Caki2 (cell line): ENCODE measurements at places on chromosomes 2 and 18.

DNA sequence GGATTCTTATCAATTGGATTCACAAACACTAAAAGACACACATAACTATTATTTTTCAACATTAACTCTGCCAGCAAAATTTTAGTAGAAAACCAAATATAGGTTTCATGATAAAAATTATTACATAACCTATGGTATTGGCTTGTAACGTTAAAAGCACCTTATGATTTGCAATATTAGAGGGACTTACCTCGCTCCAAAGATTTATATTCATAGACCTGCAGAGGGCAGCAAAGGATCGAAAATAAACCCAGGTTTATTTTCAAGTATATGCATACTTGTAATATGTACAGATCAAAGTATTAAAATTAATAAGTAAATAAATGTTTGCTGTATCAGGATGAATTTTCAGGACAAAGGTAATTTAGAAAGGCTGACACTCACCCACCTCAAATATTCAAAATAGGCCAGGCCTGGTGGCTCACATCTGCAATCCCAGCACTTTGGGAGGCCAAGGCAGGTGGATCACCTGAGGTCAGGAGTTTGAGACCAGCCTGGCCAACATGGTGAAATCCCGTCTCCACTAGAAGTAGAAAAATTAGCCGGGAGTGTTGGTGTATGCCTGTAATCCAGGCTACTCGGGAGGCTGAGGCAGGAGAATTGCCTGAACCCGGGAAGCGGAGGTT lies 45.3 kb downstream of the LRPPRC start:
- peak; percentile 34 for DNase-seq

DNA sequence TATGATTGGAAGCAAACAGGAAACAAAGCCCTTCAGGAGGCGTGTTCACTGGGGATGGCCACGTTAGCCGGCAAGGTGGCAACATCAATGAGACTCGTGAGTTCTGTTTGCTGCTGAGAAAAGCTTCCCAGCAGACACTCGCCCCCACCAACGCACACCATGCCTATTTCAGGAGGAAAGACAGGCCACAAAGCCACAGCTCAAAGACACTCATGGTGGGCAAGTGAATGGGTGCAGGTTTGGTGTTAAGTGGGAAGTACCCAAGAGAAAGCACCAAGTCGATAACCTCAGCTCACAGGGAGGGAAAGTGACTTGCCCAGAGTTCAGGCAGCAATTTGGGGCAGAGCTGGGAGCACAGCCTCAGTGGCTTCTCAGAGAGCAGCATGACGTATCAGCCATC lies 10.5 kb upstream of the MTERF4 start:
- DNase-seq: no peak

- DNase-seq: no peak
Measured at GRCh38 chr2:174022431-174022830, 57.3 kb upstream of the SP3 start.

DNA sequence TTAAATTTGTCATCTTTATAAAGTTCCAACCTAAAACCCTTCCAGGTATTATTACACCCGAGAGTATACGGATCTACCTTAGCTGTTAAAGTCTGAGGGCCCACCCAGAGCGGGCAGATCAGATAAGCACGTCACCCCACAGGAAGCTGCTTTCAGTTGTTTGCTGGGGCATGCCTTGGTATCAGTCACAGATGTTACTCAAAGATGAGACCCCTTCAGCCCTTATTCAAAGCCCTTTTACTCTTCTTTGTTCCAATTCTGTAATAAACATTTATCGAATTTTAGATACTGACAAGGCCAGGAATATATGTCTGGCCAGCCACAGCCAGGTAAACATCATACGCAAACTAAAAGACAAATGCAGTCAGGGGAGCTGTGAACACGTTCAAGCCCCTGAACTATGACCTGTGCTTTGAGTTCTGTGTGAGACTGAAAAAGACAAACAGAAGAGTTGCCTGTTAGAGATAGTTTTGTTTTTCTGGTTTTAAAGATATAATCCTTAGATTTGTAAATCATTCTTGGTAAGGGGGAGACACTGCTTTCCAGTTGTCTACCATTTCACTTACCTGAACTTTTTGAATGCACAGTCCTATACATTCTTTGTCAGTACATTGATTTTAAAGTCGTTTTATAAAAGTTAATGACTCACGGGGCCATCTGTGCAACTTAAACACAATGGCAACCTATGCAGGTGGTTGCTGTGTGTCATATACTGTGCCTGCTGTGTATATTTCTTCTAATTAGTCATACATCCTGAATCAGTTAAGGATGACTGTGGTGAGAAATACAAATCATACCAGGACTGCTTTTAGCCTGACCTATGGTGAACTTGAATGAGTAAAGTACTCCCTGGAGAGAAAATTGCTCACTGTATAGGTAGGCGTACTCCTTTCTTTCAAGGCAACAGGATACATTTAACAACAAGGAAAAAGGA lies 100.5 kb upstream of the ITPRID2 start:
- DNase-seq: peak; percentile 90

DNA sequence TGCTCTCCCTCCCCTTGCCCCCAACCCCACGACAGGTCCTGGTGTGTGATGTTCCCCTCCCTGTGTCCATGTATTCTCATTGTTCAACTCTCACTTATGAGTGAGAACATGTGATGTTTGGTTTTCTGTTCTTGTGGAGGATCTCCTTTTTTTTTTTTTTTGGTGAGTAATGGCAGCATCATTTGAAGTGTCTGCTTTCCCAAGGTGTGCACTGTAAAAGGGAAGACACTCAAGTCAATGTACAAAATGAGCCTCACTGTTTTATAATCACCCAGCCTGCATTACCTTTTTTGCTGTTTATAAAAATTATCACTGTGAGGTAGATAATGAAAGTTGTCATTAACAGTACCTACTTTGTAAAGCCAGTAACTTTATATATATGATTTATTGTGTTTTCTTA lies 56.9 kb downstream of the INSIG2 start:
- no peak for DNase-seq

DNA sequence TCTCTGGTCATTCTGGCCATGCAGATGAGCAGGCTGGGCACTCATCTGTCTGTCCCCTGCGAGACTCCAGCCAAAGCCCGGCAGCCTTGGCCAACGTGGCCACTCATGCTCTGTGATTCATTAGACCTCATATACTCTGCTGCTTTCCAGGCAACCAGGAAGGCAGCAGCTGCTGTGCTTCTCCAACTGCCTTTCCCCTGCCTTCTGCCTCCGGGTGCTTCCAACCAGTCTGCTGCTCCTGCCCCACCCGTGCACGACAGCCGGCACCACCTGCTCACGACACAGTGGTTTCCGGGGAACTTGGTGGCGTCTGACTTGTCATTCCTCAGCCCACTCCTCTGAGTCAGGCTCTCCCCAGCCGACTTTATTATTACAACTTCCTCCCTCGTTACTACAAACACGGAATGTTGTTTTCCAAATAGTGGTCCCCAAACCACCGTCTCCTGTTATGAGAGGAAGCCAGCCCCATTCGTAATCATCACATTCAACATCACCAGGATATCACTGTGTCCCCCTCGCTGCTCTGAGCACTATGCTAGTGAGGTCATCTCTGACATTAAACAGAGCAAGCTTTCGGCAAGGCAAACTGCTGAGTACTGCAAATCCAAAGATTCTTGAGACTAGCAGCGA lies 392.4 kb downstream of the ALK start:
- no peak for DNase-seq

DNA sequence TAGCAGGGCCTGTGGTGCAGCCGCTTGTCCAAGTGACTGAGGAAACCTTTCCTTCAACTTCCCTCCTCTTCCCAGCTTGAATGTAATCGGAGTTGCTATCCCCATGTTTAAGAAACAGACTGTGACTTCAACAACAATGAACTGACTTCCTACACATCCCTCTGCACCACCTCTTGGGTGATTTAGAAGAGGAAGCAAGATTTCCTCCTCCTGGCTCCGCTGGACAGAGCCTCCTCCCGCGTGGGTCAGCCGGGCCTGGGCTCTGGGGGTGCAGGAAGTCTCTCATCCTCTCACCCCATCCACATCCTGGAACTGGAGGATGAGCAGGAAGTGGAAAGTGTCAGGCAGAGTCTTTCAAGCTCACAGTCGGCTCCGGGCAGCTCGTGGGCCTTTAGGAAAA lies 84.3 kb downstream of the GATA6 start:
- DNase-seq: no peak

- DNase-seq: no peak
Measured at GRCh38 chr2:126973745-126974144, 75.1 kb downstream of the TEX51 start.

DNA sequence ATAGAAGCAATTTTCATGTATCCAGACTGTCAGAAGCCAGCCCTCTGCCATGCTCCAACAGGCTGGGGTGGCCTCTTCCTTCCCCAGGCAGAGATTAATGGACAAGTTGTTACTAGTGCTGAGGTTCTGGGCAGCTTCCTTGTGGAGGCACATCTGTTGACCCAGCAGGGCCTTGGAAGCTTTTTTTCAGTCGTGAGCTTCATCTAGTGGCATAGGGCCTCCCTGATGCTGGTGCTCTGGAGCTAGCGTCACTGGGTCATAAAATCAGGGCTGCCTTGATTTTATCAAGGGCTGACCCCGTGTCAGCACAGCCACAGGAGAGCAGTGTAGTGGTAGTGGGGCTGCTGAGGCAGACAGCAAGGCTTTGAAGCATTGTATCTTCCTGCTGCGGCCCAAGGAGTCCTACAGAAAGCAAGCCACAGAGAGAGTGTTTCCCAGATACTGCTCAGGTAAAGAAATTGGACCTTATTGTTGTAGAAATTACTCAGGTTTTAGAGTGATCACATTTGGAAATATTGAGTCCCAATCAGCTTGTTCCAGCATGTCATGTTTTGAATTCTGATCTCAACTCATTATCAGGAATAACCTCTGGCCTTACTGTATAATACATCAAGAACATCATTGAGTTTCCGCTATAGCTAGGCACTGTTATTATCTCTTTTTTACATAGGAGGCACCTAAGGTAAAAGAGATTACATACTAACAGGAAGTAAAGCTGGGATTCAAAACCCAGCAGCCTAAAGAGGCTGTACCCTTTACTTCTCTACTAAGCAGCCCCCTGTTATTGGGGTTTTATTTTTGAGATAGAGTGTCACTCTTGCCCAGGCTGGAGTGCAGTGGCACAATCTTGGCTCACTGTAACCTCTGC lies 92.3 kb upstream of the ALPP start:
- no peak for DNase-seq

- DNase-seq: peak; percentile 48
Measured at GRCh38 chr2:34012715-34013302, 413.7 kb upstream of the FAM98A start.

DNA sequence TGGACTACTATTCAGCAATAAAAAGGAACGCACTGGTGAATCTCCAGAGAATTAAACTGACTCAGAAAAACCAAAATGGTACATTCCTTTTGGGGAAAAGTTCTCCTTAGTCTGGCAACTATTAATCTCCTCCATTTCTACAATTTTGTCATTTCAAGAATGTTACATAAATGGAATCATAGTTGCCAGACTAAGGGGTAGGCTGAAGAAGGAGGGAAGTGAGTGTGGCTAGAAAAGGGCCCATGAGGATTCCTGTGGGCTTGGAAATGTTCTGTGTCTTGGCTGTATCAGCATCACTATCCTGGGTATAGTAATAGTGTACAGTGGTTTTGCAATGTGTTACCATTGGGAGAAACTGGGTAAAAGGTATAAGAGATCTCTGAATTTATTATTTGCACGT lies 72.4 kb downstream of the ZAP70 start:
- DNase-seq: no peak

DNA sequence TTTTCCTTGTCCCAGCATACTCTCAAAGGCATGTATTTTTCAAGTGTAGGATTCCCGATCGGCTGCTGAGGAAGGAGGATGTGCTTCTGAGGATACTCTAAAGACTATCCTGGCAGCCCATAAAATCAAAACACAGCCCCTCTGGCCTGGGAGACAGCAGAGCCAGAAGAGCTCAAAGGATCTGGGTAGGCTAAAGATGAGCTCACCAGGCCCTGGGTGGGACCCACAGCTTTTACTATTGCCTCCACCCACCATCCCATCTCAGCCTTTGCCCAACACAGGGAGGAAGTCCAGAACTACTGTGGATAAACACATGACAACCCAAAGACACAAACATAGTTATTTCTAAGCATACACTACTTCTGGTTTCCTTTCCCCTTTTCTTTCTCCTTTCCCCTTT lies 79.1 kb upstream of the ZFP36L2 start:
- DNase-seq: no peak

GRCh38 chr2:149101818-149102217 lies 63.3 kb downstream of the LYPD6B start:
- no peak for DNase-seq

GRCh38 chr2:108787216-108787541 lies 608 bp downstream of the CCDC138 start:
- DNase-seq: no peak

DNA sequence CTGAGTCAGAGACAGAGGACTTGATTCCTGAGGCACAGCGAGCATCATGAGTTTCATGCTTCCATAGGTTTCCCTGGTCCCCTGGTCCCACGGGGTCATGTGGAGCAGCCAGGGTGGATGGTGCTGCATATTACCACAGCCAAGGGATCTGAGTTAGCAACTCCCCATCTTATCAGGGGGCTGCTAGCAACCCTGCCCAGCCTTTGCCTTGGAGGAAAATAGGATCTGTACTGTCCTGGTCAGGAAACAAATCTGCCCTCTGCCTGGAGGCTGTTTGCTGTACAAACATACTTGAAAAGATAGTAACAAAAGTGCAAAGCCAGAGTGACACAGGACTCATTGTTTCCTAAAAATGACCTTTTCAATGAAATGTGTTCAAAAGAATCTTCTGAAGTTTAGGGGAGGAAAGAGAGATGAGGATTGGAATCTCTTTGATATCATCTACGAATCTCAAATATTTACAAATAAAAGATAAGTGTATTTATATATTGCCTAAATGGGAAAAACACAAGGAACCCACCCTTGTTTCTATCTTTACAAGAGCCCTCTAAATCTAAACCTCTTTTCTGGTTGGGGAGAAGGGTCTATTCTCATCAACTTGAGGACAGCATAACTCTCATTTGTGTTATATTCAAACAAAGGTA lies 194.8 kb downstream of the CD226 start:
- DNase-seq: no peak

DNA sequence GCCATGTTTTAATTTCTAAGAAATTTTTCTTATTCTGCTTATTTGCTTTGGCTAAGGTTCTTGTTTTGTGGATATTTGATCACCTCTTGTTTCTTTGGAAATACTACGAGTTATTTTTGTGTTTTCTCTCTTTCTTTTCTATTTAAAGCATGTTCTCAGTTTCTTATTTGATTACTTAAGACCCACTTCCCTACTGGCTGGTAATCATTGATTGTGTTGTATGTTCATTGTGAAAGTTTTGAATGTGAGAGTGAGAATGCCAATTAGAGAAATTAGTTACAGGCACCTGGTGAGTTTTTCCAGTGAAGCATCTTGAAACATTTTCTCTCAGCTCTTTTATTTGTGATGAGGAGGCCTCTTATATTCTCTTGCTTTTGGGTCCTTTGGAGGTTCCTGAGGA lies 226.7 kb upstream of the MC4R start:
- no peak for DNase-seq

DNA sequence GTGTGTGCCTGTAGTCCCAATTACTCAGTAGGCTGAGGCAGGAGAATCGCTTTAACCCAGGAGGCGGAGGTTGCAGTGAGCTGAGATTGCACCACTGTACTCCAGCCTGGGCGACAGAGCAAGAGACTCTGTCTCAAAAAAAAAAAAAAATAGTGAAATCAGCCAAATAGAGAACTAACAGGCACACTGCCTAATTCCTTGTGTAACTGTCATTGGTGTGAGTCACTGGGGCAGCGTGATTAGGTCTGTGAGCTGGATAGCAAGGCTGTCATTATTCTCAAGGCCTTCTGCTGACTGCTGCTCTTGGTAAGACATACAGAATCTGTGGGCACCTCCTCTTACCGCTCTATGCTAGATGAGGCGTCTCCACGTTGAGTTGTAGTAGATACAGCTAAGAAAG lies 270.3 kb downstream of the NEDD4L start:
- peak; percentile 50 for DNase-seq
